ENCODE measurements at places on chromosomes 6 and 20. TPM values are rescaled to one million over a fixed set of nuclear protein-coding genes. Genes with fewer than 3 reads are reported as not detected.
A peak's percentile ranks its signal among the peaks of the same experiment; 100 is the strongest.

The RBPJL gene
- total RNA-seq = not detected

The IL17F gene
- total RNA-seq = not detected

GRCh38 chr6:31247813-31248212, 24.1 kb downstream of the HLA-C start:
- DNase-seq = no peak

The PHACTR3 gene
- total RNA-seq = 42.1 TPM

The DOP1A gene
- 96.1 TPM for total RNA-seq

The SLC12A5 gene
- total RNA-seq = 19.2 TPM

GRCh38 chr6:150876598-150876997, 11.1 kb downstream of the MTHFD1L start:
- peak; percentile 46 for DNase-seq

The PDE10A gene
- total RNA-seq = 62.7 TPM

- peak; percentile 32 for DNase-seq
Observed at GRCh38 chr20:36093025-36093803, 61.3 kb upstream of the EPB41L1 start.

DNA sequence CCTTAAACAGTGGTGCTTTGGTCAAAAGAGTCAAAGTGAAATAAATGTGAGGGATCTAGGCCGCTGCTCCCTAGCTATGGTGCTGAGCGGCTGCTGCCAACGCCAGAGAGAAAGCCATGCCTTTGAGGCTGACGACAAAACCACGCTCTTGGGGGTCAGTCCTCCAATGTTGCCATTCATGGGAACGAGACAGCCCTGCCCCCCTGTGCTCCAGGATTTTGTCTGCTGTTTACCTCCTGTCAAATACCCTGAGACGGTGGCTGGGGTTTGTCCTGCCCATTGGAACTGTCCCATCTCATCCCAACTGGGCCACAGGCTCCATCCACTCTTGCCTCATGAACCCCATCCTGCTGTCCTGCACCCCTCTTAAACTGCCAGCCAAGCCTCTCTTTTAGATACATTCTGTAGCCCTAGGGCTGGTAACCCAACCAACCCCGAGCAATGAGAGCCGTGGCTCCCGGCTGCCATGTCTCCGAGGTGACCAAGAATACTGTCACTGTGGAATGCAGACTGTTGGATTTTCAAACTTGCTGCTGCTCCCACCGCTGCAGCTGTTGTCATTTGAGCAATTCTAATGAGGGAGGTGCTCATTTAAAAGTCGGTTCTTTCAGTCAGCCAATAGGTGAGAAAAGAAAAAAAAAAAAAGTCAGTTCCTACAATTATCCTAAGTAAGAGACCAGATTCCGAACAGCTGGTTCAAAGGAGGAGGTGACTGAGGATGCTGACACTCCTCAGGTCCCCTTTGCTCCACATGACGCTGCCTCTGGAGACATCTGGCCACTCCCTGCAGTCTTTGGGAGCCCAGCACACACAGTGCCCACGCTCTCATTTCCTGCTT, 73.1 kb upstream of the QKI start:
- no peak for DNase-seq

GRCh38 chr6:164947164-164947563, 362.2 kb downstream of the C6orf118 start:
- no peak for DNase-seq
